HL-60 (cell line): ENCODE measurements at places on chromosomes 4 and X.

- no peak for DNase-seq
Observed at GRCh38 chr4:39043861-39044363, 11.7 kb upstream of the TMEM156 start.

DNA sequence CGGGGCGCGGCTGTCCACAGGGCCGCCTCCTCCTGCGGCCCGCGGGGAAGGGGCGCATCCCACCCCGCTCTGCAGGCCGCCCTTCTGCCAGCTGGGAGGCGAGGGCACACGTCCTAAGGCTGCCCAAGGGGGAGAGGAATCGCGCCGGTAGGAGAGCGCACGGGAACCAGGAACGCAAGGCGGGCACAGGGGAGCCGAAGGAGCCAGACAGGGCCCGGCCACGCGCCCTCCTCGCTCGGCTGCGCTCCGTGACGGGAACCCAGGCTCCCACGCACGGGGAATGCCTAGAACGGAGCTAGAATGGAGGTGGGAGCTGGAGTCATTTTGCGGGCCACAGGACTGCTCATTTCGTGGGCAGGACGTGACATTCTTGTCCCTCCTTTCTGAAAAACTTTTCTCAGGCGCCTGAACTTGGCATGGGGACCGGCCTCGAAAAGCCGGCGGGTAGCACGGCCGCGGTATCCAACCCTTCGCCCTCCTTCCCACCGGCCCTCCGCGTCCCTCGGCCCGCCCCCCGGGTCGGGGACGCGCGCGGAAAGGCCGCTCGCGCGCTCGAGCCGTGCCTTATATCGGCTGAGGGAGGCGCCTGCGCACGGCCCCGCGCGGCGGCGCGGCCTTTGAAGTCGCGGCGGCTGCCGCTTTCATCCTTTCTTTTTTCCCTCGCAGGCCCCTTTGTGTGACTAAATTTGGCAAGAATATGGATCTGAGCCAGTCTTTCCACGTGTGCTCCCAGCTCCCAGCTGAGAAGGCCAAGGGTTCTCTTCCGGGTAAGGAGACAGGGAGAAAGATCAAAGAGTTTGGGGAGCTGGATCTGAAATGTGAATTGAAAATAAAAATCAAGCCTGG is 4.2 kb upstream of the LEF1 start:
- DNase-seq: no peak

DNA sequence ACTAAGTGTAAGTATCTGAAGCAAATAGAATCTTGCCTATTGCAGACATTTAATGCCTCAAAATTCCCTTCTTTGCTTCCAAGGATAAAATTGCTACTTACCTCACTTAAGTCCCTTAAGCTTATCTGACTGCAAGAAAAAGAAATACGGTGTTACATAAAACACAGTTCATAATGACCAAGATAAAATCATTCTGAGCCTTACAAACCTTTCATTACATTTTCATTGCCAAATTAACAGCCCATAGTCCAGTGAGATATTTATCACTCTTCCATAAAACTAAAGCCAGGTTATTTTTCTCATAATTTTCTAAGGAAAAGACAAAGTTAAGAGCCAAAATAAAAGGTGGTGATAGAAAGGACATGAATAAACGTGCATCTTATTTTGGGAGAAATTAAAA is 74.9 kb upstream of the ZNF518B start:
- no peak for DNase-seq

DNA sequence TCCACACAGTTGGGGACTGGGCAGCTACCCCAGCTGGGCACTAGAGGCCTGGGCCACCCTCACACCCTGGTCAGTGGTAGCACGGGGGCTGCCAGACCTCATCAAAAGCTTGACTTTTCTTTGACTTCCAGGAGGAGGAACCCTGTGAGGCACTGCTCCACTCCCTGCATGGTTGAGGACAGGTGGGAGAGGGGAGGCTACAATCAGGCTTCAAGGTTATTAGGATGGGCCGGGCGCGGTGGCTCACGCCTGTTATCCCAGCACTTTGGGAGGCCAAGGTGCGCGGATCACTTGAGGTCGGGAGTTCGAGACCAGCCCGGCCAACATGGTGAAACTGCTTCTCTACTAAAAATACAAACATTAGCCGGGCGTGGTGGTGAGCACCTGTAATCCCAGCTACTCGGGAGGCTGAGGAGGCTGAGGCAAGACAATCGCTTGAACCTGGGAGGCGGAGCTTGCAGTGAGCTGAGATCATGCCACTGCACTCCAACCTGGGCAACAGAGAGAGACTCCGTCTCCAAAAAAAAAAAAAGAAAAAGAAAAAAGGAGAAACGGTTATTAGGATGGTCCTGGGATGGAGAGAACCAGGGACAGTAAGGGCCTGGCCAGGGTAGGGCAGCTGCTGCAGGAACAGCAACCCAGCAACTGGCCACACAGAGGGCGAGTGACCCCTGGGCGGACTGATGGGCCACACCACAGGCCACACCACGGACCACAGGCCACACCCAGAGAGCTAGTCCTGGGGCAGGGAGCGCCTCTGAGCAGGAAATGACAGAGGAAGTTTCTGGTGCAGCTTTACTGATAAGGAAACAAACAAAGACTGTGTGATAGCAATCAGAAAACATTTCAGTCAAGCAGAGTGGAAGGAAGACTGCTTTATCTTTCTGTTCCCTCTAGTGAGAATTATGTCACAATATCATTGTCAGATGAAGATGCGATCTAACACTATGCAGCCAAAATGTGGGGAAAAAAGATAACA is 20.5 kb upstream of the OPN1LW start:
- peak; percentile 67 for DNase-seq

DNA sequence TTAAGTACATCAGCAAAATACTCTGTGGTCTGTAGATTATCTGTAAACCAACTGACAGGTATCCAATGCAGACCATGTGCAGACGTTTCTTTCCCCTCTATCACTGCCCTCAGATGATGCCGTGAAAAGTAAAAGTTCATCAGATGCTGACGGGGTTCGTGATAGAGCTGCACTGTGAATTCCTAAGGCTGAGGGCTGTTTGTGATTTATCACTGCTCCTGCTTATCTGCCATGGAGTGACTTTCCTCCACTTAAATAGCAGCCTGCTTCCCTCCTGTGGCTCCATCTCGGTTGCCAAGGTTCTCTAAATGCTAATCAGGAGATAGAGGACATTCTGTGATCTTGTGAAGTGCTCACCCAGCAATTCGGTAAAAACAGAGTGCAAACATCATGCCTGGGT is 89.3 kb upstream of the SRD5A3 start:
- no peak for DNase-seq

DNA sequence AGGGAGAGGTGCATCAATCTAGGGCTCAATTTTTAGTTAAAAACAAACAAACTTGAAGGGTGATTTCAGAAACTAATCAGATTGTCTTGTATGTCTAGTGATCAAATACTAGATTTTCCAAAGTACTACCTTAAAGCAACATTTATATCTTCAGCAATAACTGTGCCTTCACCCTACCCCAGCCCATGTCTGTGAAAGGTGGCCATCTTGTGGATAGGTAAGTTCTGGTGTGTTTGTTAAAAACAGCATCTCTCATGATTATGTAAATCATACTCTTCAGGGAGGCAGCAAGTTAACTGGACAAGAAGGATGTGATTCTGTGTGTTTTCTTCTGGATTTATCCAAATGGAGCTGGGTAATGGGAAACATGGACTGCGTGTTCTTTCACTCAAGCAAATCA is 81.4 kb upstream of the ACSL1 start:
- no peak for DNase-seq
